ENCODE measurements at places on chromosomes 16 and 17.

GRCh38 chr17:63774141-63774968, at the start of gene DDX42:
Gene DDX42 (plus strand): TSS chr17:63774170. CDS start chr17:63787050, 12,880 bp downstream.
- DNase-seq, result peak; percentile 63

DNA sequence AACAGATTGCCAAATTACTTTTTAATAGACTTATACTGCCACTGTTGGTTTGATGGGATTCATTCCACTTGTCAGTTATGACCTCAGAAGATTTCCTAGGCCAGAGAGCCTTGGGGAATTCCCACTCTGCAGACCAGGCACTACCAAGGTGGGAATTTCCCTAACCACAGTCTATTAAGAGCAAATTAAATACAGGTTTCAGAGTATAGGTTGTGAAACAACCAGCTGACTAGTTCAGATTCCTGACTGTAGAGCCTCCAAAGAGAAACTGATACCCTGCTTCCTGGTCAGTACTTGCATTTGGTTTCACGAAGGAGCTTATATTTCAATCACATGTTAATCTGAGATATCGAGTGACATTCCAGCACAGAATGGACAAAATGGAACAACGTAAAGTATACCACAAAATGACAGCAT, 186.5 kb downstream of the STX8 start:
- no peak for DNase-seq

DNA sequence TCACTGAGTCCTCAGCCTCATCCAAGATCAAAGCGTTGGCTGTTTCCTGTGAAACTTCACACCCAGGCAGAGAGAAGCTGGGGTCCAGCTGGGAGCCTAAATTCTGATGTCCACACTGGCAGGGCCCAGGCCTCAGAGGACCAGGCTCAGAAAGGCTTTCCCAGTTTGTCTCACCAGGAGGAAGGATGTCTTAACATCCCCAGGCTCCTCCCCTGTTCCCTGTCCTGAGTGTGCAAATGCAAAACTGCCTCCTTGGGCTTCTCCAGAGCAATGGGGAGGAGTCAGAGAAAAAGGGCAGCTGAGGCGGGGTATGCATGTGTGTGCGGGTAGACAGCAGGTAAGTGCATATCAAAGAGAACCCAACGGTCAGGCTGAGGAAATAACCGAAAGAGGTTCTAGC, 45.7 kb downstream of the CUEDC1 start:
- DNase-seq, result no peak

GRCh38 chr16:50445621-50446555, 77.1 kb upstream of the BRD7 start:
- DNase-seq, result no peak

DNA sequence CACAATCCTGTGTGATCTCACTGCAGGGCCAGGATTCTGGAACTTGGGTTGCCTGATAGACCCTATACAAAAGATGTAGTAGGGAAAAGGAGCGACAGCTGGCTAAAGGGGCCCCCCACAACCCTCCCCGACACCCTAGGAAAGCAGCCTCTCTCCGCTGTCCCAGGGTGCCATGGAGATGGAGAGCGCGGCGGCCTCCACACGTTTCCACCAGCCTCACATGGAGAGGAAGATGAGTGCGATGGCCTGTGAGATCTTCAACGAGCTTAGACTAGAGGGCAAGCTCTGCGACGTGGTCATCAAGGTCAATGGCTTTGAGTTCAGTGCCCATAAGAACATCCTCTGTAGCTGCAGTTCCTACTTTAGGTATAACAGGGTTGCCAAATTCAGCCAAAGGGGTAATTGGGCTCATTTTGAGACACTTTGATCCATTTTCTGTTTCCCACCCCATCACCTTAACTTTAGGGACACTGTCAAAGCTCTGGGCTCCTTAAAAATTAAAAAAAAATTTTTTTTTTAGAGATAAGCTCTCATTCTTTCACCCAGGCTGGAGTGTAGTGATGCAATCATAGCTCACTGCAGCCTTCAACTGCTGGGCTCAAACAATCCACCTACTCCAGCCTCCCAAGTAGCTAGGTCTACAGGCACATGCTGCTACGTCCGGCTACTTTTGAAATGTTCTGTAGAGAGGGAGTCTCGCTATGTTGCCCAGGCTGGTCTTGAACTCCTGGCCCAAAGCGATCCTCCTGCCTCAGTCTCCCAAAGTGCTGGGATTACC, at the start of gene KLHL10:
Gene KLHL10, plus strand, starts transcription at position 65 of the 778 bp plus-strand sequence. Its CDS starts 108 bp downstream, at position 173.
- DNase-seq, result no peak

DNA sequence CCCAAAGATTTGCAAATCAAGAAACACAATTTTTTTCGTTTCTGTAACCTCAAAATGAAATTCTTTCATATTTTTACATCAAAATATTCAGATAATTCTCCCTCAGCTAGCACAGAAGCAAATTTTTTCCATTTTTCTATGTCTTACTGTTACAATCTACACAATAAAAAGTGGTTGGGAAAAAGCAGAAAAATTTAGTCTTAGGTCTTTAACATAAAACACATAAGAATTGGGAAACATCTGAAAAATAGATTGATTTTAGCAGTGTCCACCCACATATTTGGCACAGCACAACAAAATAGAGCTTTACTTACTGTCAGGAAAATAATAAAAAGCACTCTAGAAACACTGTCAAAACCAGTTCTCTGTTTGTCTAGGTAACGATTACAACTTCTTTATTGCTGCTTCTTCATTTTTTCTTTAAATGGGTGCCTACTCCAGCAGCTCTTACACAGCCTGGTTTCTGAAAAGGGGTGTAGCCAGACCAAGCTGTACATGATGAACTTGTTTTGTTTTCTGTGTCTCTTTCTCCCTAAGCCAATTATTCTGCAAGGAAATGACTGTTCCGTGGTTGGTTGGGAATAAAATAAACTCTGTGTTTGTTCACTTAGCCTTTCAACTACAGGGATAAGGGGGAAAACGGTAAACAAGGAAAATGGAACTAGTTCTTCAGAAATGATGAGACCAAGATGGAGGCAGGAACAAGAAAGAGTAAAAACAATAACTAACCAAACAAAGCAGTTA, at the start of gene ABCA6:
Gene ABCA6, minus strand, starts transcription at position 465 of the 744 bp plus-strand sequence. CDS start 1,192 bp downstream, outside the sequence.
- DNase-seq, result no peak

DNA sequence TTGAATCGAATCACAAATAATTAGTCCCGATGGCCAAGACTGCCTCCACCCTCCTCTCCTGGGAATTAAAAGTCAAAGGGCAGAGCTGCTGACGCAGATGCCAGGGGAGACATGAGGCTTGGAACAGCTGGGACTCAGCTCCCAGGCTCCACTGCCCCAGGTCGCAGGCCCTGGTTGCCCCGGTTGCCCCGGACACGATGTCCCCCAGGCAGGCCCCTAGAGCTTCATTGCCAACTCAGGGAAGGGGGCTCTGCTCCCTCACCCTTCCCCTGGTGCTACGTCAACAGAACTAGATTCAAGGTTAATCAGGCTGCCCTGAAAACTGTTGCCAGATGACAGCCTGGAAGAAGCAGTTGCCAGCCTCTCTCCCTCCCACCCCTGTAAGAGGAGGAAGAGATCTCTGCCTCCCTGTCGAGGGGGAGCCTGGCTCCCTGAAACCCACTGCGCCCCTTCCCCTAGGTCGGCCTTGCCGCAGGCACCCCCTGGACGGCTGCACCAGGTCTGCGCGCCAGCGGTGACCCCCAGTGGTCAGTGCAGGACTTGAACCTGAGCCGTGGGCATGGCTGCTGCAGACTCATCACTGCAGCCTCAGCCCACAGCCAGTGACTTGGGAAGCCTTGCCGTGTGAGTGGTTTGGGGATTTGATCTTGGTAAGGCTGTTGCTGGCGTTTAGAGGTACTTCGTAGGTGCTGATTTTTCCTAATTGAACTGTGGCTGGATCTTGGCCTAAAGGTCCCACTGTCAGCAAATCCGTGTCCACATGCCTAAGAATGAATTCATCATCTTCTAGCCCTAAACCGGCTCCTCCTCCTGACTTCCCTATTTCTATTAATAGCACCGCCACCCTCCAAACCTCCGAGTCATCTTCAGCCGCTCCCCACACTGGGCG, 84.1 kb upstream of the TOB1 start:
- peak; percentile 67 for DNase-seq

- DNase-seq, result no peak
Measured at GRCh38 chr17:40501499-40501911, at the start of gene TNS4. Gene TNS4 (minus strand): TSS chr17:40501623. CDS start chr17:40496425, 5,198 bp downstream.

- DNase-seq, result no peak
Measured at GRCh38 chr16:8631818-8632465, 10.4 kb downstream of the METTL22 start.

DNA sequence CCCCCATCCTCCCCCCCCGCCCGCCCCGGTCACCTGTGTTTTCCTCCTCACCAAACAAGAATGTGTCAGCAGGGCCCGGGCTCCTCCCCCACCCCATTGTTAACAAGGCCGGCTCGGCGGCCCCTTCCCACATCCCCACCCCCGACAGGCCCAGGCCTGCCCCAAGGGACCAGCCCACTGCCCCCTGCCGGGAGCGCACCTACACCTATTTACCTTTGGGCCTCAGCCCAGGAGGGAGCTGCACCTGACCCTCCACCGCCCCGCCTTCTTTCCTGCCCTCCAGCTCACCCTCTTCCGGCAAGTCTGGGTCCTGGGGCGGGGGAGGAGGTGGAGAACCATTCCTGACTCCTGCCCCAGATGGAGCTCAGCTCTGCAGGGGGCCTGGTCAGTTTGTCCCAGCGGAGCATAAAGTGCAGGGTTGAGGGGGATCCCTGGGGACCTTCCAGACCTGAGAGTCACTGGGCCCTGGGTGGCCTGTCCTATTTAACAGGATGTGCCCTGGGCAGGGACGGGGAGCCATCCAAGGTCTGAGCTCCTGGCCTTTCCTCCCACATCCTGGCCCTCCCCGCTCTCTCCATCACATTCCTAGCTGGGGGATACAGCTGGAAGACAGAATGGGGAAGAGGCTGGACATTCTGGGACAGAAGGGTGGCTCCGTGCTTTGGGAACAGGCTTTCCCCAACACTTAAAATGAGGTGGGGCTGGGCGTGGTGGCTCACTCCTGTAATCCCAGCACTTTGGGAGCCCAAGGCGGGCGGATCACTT, 8.3 kb downstream of the FOXJ1 start:
- peak; percentile 13 for DNase-seq

DNA sequence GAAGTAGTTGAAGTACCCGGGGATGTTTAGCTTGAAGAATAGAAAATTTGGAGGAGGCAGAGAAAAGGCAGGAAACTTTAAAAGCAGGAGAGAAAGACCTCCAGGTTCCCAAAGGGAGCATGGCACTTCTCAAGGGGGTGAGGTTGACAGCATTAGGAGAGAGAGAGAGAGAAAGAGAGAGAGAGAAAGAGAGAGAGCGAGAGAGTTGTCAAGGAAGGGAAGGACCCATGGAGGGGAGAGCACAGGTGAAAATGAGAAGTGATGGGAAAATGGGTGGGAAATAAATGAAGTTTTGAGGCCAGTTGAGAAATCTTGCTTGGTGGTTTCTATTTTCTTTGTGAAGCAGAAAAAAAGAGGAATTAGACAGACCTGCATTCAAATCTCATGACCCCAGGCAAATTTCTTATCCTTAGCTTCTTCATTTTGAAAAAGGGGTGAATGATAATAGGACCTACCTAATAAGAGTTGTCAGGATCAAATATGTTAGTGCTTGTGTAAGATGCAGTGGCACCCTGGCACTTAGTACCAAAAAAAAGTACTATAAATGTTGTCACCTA, 24.0 kb downstream of the PRKCB start:
- DNase-seq, result no peak

DNA sequence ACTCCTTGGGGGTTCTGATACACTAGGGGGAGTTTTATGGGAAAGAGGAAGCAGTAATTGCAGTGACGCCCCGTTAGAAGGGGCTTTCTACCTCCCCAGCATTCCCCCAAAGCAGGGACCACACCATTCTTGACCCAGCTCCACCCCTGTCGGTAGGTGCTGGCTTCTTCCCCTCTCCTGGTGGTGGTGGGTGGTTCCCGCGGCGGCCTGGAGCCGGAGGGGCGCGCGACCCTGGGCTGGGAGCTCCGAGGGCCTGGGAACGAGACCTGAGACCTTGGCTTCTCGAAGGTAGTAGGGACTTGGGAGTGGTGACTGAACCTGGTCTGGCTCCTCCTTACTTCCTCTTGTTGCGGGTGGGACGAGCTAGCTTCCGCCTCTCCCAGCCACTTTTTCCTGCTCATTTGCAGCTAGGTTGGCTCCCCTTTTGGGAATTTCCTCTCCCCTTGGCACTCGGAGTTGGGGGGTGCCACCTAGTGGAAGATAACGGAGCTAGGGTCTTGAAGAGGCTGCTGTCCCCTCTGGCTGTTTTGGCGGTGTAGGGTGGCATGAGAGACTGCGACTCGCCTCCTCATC, 438 bp downstream of the GRN start:
- DNase-seq, result peak; percentile 73

- DNase-seq, result no peak
Measured at GRCh38 chr17:9350080-9350479, 225.5 kb downstream of the STX8 start.

DNA sequence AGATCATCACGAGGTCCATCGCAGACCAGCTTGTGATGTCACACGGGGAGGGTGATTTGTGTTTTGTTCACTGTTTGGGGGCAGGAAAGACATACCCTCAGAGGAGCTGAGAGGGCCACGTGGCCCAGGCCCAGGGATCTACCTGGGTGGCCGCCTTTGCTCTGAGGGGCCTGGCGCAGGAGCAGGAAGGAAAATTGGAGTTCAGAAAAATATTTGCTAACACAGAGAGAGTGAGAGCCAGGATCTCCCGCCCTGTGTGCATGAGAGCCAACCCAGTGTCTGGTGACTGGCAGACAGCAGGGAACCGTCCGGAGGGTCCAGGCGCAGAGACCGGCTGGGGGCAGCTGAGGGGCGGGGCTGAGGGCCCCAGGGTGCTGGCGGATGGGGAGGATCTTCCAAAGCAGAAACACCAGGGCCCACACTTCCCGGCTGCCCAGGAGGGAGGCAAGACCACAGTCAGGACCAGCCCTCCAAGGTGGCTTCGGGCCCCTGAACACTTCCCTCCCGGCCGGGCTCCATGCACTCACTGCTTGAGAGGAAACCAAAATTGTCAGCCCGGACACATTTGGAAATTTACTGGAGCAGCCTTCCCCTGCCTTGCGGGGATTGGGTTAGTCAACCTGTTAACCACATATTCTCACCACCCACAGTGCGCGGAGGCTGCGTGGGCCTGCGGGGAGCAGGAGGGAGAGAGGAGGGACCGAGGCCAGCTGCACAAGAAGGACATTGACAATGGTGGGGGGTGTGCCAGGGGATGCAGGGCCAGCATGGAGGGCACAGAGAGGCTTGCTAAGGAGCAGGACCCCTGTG, 52.6 kb downstream of the RBFOX3 start:
- DNase-seq, result no peak

GRCh38 chr17:74525781-74526288, 5.4 kb downstream of the CD300LB start:
- DNase-seq, result no peak

DNA sequence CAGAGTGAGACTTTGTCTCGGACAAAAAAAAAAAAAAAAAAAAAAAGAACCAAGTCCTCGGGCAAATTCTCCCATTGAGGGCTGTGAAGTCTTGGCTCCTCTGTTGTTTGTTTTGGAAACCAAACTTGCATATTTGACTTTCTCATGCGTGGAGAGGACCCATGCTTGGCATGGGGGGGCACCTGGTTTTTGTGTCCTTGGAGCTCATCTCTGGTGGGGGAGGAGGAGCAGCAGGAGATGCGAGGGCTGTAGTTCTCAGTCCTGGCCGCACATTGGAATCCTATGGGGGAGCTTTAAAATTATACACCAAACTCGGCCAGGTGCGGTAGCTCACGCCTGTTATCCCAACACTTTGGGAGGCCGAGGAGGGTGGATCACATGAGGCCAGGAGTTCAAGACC, 74.5 kb downstream of the ABCC6 start:
- DNase-seq, result no peak

GRCh38 chr16:74769586-74770190, 4.9 kb downstream of the FA2H start:
- DNase-seq, result no peak

GRCh38 chr16:83744441-83744981, 63.3 kb upstream of the HSBP1 start:
- DNase-seq, result no peak

GRCh38 chr17:10380631-10381408, 8.0 kb upstream of the MYH13 start:
- DNase-seq, result no peak

- no peak for DNase-seq
Measured at GRCh38 chr17:30074730-30075129, 41.9 kb upstream of the NSRP1 start.

Data from NCI-H1092 treated with DMSO at 0.1 percent for 48 hours (cell line).